ENCODE measurements at places on chromosomes 11 and 22. TPM values are rescaled to one million over a fixed set of nuclear protein-coding genes. Genes with fewer than 3 reads are reported as not detected.
A peak's percentile ranks its signal among the peaks of the same experiment; 100 is the strongest.

Gene OR8G5
- total RNA-seq: not detected

Gene OR52J3
- total RNA-seq: not detected

Gene OR4P4
- not detected for total RNA-seq

GRCh38 chr11:57335023-57335342 is 709 bp downstream of the SSRP1 start:
- H3K36me3 ChIP-seq: peaks cover 43% of the 10 kb centered on the region
- no peaks in the 10 kb centered on the region for H3K27me3 ChIP-seq
- no peak overlapping the region for H3K27ac ChIP-seq
- no peak for DNase-seq
- peak overlapping the region; percentile 90 for H3K4me3 ChIP-seq

Gene IRAG1
- total RNA-seq: 4.2 TPM

DNA sequence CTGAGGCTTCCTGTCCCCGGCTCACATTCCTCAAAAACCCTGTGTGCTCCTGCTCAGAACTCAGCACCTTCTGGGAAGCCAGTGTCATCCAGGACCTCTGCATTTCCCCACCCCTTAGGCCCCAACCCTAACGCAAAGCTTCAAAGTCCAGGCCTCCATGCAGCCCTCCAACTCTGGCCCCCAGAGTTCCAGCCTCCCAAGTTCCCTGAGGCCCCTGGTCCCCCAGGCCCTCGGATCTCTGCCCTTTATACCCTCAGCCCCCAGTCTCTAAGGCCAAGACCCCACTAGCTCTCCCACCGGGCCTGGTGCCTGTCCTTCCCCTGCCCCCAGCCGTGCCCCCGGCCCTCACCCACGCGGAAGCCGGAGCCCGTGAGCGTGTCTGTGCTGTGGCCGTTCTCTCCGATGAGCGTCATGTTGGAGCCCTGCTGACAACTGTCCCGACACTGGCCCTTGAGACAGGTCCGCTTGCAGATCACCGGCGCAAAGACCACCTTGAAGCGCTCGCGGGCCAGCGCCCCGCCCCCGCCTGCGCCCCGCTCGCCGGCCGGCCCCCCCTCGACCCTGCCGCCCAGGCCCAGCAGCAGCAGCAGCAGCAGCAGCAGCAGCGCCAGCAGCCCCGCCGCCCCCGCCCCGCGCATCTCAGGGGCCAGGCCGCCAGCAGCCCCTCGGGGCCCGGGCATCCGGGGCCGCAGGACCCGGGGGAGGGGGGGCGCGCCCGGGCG is 718 bp downstream of the LTBP3 start:
- H3K4me1 ChIP-seq: peaks cover 17% of the 10 kb centered on the region
- peak; percentile 67 for DNase-seq
- H3K27me3 ChIP-seq: peaks cover 15% of the 10 kb centered on the region

DNA sequence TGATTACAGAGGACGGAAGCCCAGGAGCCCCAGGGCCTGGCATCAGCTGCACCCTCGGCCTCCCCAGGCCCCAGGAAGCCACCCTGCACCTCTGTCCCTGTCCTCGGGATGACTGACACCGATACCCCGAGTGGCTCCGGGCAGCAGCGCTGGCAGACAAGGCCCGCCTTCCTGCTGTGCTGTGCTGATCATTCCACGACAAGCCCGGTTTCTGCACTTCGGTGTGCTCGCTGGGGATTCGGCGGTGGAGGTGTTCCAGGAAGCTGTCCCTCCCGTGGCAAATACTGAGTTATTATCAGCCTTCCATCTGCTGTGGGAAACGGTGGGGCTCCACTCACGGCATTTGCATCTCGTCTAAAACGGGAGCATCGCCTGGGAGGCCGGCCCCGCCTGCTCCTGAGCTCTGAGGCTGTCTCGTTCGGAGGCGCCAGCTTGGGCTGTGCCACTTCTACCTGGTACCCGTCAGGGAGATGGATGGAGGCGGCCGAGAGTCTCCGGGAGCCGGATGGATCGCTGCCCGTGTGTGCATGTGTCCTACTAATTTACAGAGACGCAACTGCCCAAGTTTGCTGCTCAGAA is 506.1 kb downstream of the BRD1 start:
- no peak overlapping the region for H3K27ac ChIP-seq
- H3K4me3 ChIP-seq: no peak overlapping the region
- H3K27me3 ChIP-seq: no peaks in the 10 kb centered on the region
- DNase-seq: peak; percentile 32

DNA sequence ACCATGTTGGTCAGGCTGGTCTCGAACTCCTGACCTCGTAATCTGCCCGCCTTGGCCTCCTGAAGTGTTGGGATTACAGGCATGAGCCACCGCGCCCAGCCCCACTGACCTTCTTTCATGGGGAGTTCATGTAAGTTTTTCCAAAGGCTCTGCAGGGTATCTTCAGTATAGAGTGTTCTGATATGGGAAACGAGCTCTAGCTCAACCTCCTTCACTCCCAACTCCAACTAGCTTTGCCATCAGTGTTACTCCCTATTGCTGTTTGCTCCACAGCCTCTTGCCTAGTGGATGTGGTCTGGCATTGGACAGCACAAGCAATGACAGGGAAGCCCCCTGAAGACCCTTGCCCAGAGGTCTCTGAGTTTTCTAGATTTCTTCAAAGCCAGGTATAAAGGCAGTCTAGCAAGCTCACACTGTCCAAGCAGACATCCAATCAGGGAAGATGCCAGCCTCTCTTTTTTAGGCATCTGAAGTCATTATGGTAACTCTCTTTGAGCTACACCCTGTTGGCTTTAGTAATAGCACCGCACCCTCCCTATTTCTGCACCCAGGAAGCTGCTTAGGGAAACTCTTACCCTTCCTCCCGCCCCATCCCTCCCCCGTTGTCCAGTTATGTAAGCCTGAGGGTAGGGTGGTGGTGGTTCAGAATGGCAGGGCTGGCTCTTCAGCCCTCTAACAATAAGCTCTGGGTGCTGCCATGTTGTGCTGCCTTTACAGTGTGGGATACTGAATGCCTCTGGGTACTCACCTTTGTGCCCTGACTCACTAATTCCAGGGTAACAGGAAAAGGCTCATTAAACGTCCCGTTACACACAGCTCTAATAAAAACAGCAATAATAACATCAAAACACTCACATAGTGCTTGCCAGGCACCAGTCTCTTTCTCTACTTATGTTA is 41.4 kb upstream of the CLDN5 start:
- no peak for DNase-seq
- no peaks in the 10 kb centered on the region for H3K36me3 ChIP-seq
- no peaks in the 10 kb centered on the region for H3K27me3 ChIP-seq
- H3K27ac ChIP-seq: no peak overlapping the region
- no peak overlapping the region for H3K4me3 ChIP-seq

GRCh38 chr11:116638463-116638862 is 134.3 kb downstream of the BUD13 start:
- no peaks in the 10 kb centered on the region for H3K36me3 ChIP-seq
- no peak overlapping the region for H3K27ac ChIP-seq
- H3K4me3 ChIP-seq: no peak overlapping the region
- no peaks in the 10 kb centered on the region for H3K4me1 ChIP-seq
- peak; percentile 32 for DNase-seq

Gene OR51B4
- total RNA-seq: not detected

Gene MRPL11
- total RNA-seq: 94.4 TPM

Gene NELL1
- total RNA-seq: 0.09 TPM

Gene C11orf86
- not detected for total RNA-seq

- no peaks in the 10 kb centered on the region for H3K4me1 ChIP-seq
- H3K27me3 ChIP-seq: peaks cover 9% of the 10 kb centered on the region
- H3K27ac ChIP-seq: no peak overlapping the region
- H3K36me3 ChIP-seq: no peaks in the 10 kb centered on the region
- no peak for DNase-seq
These were observed 247.5 kb upstream of the ZBED5 start for GRCh38 chr11:11105361-11105760.

Gene DLG2
- 8.4 TPM for total RNA-seq

GRCh38 chr11:16217631-16218030 is 138.7 kb downstream of the SOX6 start:
- H3K4me3 ChIP-seq: no peak overlapping the region
- H3K27ac ChIP-seq: no peak overlapping the region
- no peaks in the 10 kb centered on the region for H3K4me1 ChIP-seq

Gene OR51E2
- total RNA-seq: not detected

Gene SF1
- 348 TPM for total RNA-seq

Gene BAIAP2L2
- 1.4 TPM for total RNA-seq

Gene KCNQ1
- total RNA-seq: 2.8 TPM

DNA sequence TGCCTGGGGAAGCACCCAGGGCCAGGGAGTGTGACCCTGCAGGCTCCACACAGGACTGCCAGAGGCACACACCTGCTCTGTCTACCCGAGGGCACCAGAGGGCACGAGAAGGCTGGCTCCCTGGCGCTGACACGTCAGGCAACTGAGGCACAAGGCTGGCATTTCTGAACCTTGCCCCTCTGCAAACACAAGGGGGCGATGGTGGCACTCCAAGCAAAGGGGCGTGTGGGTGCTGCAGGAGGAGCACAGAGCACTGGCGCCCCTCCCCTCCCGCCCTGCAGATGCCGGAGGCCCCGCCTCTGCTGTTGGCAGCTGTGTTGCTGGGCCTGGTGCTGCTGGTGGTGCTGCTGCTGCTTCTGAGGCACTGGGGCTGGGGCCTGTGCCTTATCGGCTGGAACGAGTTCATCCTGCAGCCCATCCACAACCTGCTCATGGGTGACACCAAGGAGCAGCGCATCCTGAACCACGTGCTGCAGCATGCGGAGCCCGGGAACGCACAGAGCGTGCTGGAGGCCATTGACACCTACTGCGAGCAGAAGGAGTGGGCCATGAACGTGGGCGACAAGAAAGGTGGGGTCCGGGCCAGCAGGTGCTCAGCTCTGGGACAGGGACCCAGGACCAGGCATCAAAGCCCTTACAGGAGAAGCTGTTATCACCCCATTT is 20.8 kb upstream of the TXNRD2 start:
- no peaks in the 10 kb centered on the region for H3K27me3 ChIP-seq
- no peak overlapping the region for H3K27ac ChIP-seq
- DNase-seq: peak; percentile 97
- H3K4me1 ChIP-seq: peaks cover 5% of the 10 kb centered on the region

DNA sequence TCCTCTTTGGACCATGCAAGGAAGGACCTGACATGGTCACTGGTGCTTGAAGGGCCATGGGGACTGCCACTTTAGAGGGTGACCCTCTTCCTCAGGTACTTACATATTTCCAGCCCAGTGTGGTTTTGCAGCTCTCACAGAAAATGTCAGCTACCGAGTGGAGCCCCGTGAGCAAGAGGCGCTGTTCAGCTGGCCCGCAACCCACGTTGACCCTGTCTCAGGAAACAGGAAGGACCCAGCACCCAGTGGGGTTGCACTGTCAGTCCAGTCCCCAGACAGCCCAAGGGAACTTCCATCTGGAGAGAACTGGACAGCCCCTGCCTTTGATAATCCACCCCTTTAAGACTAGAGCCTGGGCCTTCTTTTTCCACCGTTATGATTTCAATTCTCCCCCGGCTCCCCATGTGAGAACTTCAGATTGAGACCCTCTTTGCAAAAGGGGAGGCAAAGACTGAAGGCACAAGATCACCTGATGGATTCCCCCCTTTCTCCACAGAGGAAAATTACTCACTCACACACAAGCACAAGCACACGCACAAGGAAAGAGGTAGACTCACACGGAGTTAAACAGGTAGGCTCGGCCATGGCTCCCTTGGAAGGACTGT is 3.4 kb downstream of the YPEL4 start:
- no peak overlapping the region for H3K27ac ChIP-seq
- H3K36me3 ChIP-seq: peaks cover 36% of the 10 kb centered on the region
- H3K27me3 ChIP-seq: no peaks in the 10 kb centered on the region
- no peak overlapping the region for H3K4me3 ChIP-seq
- peaks cover 41% of the 10 kb centered on the region for H3K4me1 ChIP-seq

Gene DCDC1
- total RNA-seq: 2.9 TPM

DNA sequence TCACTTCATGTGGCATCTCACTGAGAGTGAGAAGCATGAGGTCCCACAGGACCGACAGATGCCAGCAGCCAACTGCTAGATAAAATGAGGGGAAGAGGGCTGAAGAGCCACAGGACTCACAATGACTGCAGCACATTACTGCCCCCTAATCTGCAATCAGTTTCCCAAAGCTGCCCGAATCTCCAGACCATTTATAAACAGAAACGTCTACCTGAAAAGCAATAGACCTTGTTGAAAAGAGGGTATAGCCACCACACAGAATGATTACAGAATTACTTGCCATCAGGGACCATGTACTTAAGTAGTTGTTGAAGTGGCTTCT is 12.4 kb upstream of the TEF start:
- H3K36me3 ChIP-seq: no peaks in the 10 kb centered on the region
- no peaks in the 10 kb centered on the region for H3K27me3 ChIP-seq
- no peak overlapping the region for H3K27ac ChIP-seq
- H3K4me1 ChIP-seq: no peaks in the 10 kb centered on the region
- no peak overlapping the region for H3K4me3 ChIP-seq
- no peak for DNase-seq

DNA sequence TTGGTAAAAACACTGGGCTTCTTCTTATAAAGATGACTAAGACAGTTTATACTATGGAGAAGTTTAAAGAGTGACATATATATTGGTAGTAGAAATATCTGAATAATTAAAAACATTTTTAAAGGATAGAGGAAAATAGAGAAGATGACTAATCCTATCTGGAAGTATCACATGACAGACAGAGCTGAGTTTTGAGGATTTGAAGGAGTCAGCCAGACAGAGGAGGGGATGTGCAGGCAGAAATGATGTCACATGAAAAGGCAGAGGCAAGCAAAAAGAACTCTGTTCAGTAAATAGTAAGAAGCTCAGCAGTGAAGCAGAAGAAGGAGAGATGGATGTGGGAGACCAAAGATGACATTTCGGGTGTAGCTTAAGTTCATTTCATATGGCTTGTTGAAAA is 1.6 kb downstream of the OR10A2 start:
- H3K4me3 ChIP-seq: no peak overlapping the region
- DNase-seq: no peak
- no peaks in the 10 kb centered on the region for H3K27me3 ChIP-seq
- no peak overlapping the region for H3K27ac ChIP-seq

- peak; percentile 47 for DNase-seq
- no peak overlapping the region for H3K4me3 ChIP-seq
- no peaks in the 10 kb centered on the region for H3K36me3 ChIP-seq
- H3K27me3 ChIP-seq: no peaks in the 10 kb centered on the region
- H3K4me1 ChIP-seq: no peaks in the 10 kb centered on the region
These were observed 1.5 kb upstream of the GGT1 start for GRCh38 chr22:24601217-24602104.

Gene EIF1AD
- total RNA-seq: 44.1 TPM

- H3K4me3 ChIP-seq: no peak overlapping the region
- no peaks in the 10 kb centered on the region for H3K27me3 ChIP-seq
- H3K27ac ChIP-seq: no peak overlapping the region
- H3K36me3 ChIP-seq: no peaks in the 10 kb centered on the region
- peaks cover 6% of the 10 kb centered on the region for H3K4me1 ChIP-seq
These were observed 839.4 kb downstream of the OPCML start for GRCh38 chr11:132692891-132693290.

- no peak overlapping the region for H3K27ac ChIP-seq
- H3K36me3 ChIP-seq: peaks cover 23% of the 10 kb centered on the region
- no peaks in the 10 kb centered on the region for H3K27me3 ChIP-seq
These were observed 29.1 kb upstream of the TXNRD2 start for GRCh38 chr22:19970479-19971275.
